ENCODE measurements at places on chromosomes 13 and 19.

- no peak for DNase-seq
Measured at GRCh38 chr19:3210347-3211017, 14.0 kb upstream of the CELF5 start.

- DNase-seq = no peak
Measured at GRCh38 chr13:78680576-78681350, 21.8 kb upstream of the OBI1 start.

GRCh38 chr19:28869459-28869858 lies 343.5 kb downstream of the UQCRFS1 start:
- DNase-seq = no peak

GRCh38 chr13:68927387-68928026 lies 1180.1 kb upstream of the ATXN8OS start:
- DNase-seq = no peak

- DNase-seq = no peak
Measured at GRCh38 chr13:78606471-78607408, 3.4 kb upstream of the POU4F1 start.

- DNase-seq = no peak
Measured at GRCh38 chr13:21709697-21710096, 38.8 kb downstream of the FGF9 start.

DNA sequence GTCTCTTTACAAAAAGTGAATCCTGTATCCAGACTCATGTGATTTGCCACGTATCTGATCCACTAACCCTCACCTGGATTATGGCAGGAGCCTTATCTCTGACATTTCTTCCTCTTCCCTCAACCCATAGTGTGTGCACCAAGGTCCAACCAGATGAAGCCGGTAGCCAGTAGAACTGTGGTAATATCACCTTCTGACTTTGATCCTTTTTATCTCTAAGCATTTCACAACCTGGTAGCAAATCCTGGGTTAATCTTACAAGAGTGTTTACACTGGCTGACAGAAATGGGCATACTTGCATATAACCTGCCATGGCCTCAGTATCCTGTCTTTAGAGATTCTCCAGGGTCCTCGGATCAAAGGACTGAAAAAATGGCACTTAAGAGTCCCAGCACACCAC lies 1.9 kb downstream of the ZNF417 start:
- DNase-seq = no peak

DNA sequence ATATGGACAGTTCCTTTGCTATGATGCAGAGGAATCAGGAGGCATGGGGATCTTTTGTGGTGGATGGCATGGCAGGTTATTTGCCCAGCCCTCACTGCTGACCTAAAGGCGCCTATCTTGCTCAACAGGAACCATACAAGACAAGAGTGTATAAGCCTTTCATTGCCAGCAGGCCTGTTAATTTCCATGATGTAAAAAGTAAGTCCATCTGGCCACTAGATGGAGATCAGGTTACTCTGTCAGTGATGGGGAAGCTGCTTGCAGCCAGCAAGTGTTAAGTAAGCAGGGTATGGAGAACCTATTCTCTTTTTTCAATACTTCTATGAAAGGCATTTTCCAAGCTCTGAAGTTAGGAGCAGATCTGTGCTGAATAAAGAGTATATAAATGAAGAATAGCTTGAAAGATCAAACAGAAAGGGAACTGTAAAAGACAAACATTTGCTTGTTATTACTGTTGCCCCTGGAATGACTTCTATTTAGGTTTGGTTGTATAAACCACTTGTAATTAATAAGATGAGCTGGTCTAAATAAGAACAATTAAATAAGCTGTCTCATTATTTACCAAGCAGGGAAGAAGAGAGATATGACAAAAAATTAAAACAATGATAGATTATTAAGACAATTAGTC lies 210.9 kb downstream of the RGCC start:
- peak; percentile 2 for DNase-seq

DNA sequence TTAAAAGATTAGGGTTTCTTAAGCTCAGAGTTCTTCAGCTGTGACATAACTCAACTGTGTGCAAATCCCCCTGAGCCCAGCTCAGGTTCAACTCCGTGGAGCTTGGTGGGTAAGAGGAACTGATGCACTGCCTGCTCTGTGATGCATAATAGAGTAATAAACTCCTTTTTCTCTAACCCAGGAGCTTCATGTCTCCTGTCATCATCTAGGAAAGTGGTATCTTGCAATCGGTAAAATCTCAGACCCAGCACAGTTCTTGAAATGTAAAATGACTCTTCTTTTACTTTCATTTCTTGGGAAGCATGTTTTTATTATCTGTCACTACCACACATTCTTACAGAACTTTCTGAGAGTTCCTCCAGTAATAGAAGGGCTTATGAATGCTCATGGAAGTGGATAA lies 123.8 kb upstream of the PCDH9 start:
- DNase-seq = no peak

GRCh38 chr19:40804783-40805242 lies 5.8 kb downstream of the EGLN2 start:
- no peak for DNase-seq

DNA sequence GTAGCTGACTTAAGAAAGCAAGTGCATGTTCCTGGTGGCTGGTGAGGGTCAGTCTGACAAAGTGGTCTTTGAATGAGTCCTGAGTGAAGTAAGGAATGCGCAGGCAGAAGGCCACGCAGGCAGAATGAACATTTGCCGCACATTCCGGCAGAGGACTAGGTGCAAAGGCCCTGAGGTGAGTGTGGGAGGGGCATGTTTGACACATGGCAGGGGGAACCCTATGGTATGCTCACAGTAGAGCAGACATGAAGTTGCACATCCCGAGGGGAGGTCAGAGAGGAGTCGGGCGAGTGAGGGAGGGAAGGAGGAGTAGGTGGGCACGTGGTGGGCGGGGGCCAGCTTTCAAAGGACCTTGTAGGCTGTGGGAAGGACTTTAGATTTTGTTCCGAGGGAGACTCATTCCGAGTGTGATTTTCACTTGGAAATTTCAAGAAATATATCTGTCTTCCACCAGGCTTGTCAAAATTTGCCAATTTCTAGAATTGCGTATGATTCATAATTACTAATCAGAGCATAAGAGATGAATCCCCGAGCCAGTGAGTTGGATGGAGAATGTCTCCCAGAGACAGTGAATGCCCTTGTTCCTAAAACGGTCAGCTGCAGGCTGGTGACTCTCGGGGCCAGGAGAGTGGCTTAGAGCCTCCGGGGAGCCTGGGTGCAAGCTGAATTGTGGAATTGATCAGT lies 40.3 kb downstream of the ERICH6B start:
- no peak for DNase-seq

- DNase-seq = no peak
Measured at GRCh38 chr13:23966691-23967615, 69.7 kb upstream of the C1QTNF9B start.

DNA sequence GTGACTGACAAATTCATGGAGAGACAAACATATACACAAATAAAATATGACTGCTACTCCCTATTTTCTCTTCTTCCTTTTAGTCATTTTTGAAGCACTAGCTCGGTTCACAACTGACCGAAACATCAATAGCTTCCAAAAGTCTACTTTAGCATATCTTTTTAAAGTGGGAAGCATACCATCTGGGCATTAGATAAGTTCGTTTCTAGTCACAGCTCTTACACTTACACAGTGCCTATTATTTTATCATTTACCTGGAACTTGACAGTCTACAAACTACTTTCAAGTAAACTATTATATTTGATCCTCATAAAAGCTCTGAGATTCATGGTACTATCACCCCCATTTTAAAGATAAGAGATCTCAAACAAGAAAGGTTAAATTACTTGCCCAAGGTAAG lies 458.5 kb downstream of the LMO7 start:
- DNase-seq = no peak

DNA sequence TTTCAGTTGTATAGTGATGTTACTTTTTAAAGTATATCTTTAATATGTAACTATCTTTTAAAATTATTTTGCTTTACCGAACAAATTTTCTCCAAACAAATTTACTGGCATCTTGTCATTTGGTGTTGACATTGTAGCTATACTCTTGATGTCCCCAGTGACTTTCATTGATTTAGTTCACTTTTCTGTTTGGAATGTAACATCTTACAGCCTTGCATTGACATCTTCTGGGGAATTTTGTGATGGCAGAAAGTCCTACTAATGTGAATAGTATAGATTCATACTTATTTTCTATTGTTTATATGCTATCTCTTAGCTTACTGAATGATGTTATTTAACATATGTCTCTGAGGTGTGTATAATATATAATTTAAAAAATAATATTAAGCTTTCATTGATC lies 800.9 kb upstream of the ATXN8OS start:
- DNase-seq = no peak

DNA sequence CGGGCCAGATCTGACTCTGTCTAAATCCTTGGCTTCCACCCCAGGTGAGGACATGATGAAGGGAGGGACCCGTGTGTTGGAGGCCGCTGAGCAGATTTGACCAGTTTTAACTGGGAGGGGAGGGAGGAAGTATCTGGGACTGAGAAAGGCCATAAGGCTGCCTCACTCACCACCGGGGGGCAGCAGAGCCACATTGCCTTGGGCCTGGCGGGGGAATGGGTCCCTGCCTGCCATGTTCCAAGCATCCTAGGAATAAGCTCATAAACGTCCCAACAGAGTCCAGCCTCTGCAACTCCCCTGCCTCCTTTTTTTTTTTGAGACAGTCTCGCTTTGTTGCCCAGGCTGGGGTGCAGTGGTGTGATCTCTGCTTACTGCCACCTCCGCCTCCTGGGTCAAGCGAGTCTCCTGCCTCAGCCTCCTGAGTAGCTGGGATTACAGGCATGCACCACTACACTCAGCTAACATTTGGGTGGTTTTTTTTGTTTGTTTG lies 15.5 kb downstream of the MAST3 start:
- DNase-seq = peak; percentile 80

- DNase-seq = peak; percentile 75
Measured at GRCh38 chr19:13053761-13054625, 48.7 kb downstream of the LYL1 start.

DNA sequence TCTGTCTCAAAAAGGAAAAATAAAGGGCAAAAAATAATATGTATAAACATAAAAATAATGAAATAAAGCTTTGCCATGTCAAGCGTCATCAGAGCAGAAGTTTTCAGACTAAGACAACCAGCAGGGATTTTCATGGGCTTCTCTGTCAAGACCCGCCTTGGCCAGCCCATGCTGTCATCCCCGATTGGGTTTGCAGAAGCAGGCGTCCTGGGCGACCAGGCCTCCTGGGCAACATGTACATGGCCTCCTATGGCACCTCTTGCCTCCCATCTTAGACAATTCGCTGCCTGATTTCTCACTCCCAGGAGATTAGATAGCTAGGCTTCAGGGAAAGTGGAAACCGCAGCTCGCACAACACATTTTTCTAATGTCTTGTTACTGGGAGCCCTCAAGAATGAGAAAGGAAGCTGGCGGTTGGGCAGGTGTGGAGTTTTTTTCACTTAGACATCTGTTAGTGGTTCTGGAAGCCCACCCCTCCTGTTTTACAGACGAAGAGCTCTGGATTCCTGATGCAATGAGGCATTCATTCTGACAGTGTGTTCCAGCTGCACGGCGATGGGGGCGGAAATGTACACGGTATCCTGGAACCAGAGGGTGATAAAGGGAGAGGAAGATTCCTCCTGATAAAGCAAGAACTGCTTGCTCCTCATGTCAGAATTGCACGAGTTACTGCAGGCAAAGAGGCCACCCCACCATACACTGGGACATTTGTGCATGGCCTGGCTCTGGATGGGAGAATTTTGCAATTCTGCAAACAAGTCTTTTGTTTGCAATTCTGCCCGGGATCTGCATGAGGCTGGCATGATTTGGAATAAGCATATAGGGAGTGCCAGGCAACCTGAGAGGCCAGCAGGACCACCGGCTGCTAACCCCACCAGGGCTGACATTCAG lies 47.4 kb upstream of the KATNAL1 start:
- no peak for DNase-seq

GRCh38 chr19:34731964-34732363 lies 2.1 kb upstream of the ZNF181 start:
- no peak for DNase-seq

- DNase-seq = no peak
Measured at GRCh38 chr13:38255600-38255999, 94.1 kb upstream of the UFM1 start.

DNA sequence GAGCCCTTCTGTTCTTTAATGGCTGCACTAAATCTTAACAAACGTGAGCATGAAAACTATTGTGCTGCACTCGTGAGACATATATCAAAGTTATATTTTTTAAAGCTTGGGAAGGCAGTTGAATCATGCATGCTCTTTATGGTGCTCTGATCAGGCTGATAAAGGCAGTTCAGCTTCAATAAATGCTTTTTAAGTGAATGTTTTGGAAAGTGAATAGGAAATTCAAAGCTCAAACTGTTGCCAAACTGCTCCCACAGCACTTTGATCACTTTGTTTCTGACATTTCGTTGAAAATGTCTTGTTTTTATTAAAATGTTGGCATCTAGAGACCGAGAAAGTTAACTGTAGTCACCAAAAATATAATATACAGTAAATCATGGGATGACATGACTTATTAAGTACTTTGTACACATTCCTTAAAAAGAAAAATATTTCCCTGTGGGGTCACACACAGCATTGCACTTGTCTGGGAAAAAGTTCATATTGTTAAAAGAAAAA lies 625.7 kb upstream of the PCDH9 start:
- no peak for DNase-seq

DNA sequence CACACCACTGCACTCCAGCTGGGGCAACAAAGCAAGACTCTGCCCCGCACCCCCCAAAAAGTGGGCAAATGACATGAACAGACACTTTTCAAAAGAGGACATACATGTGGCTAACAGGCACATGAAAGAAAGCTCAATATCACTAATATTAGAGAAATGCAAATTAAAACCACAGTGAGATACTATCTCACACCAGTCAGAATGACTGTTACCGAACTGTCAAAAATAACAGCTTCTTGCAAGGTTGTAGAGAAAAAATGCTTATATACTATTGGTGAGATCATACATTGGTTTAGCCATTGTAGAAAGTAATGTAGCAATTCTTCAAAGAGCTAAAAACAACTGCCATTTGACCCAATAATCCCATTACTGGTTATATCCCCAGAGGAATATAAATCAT lies 99.5 kb upstream of the SPATA13 start:
- DNase-seq = no peak

- DNase-seq = no peak
Measured at GRCh38 chr19:23512151-23512925, 117.1 kb upstream of the ZNF91 start.

DNA sequence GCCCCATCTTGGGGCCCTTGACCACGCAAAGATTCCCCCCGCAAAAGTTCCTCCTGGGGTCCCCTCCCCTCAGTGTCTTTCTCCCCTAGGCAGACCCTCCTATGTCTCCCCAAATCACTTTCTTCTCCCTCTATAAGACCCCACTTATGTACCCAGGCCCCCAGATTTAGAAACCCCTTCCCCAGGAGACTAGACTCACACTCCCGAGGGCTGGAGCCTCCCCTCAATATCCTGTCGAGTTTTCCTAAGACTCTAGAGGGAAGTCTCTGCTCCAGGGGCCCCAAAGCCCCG lies 1.4 kb downstream of the SLC1A5 start:
- DNase-seq = no peak

DNA sequence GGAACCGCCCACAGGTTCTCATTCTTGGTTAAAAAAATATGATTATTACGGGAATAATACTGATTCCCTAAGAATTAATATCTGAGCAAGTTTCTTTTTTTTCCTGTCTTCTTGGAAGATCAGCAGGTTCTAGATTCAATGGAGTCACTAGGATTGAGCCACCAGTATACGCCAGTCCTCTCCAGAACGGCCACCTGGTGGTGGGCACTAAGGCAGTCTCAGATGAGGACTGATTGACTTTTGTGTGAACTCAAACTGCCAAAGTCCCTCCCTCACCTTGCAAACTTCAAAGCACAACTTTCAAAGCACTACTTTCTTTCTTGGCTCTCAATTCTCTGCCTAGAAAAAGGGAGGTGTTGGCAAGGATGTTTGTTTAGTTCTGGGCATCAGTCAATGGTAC lies 33.3 kb upstream of the ALOX5AP start:
- no peak for DNase-seq
